ENCODE measurements at places on chromosomes 13 and 19.
A peak's percentile ranks its signal among the peaks of the same experiment; 100 is the strongest.

- DNase-seq: peak; percentile 93
These were observed at the start of gene AP2S1 for GRCh38 chr19:46850228-46851203. Gene AP2S1 (minus strand): TSS chr19:46850846. CDS start chr19:46850766, 80 bp downstream.

DNA sequence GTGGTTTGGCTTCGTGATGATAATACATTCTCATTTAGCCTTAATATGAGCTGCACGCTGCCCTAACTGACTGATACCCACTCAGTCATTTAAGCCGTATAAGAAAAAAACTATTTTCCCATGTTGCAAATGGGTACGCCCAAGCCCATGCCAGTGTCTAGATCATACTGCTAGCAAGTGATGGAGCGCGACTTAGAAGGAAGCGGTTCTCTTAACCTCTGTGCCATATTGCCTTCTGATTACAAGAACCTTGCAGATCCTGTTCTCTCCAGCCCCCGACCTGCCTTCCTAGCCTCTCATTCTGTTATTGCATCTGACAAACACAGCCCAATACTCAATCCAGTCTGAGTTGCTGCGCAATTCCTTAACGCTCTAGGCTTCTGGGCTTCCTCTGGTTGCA is 603 bp downstream of the GPALPP1 start:
- no peak for DNase-seq

DNA sequence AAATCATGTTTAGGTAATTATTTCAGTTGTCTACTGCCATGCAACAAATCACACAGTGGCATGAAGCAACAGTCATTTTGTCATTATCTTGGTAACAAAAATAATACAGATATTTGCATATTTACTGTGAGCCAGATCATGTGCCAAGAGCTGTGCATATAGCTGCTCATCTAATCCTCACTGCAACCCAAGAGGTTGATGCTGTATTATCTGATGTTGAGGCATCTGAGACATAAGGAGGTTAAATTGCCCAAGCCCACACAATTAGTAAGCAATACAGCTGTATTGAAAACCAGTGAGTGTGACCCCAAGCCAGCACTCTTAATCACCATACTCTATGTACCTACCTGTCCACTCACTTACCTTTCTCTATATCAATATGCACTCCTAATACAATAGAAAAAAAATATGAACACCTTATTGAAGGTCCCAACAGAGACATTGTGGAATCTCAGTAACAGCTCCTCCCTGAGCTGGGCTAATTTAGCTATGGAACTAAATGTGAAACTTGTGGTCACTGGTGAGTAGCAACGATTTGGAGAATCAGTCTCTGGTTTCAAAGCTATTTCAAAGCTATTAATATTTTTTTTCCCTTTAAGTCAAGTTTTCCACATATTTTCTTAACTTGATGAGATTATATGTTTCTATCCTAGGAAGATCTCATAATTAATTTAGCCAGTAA is 185.2 kb downstream of the KLF12 start:
- no peak for DNase-seq

DNA sequence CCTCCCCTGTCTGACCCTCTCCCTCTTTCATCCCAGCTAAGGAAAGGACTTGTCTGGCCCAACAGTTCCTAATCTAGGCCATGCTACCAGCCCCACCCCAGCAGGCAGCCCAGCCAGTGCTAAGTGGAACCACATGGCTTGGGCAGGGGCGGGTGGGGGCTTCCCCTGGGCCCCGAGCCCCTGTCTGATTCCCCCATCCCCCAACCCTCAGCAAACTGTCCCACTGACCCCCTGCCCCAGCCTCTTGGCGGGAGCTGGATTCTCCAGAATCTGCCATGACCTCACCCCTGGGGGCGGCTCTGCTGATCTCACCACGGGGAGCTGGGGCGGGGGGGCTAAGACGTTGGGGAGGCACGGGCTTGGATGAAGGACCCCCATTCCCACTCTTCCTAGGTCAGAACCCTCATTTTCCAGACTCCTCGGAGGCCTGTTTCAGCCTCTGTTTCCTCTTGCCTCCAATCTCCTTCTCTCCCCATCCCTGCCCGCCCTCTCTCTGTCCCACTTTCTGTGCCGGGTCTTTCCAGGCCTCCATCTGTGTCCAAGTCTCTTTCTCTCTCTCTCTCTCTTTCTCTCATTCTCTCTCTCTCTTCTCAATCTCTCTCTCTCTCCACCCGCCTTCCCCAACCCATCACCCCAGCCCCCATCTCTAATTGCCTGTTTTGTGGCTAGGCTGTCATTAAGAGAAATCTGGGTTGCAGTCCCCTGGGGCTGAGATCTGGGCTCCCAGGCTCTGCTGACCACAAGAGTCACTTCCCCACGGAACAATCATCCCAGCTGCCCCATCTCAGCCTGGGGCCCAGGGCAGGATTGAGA is 2.7 kb downstream of the COL5A3 start:
- DNase-seq: peak; percentile 73

- DNase-seq: no peak
These were observed 62.3 kb downstream of the ITGBL1 start for GRCh38 chr13:101514695-101515275.

- DNase-seq: no peak
These were observed 68.2 kb downstream of the STK24 start for GRCh38 chr13:98508685-98509084.

DNA sequence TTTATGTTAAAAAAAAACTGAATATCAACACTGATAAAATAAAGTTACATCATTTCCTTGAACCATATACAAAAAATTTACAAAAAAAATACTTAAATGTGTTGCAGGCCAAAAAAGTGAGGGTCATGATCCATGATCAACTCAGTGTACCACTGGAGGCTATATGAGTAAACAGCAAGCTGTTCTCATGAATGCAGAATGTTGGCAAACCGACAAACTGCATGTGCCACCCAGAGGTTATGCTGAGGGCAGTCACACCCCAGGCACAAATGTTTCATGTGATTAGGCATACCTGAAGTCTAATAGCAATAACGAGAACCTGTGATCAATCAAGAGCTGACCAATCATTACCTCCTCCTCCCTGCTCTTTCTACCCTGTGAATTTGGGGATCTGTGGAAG is 91.9 kb downstream of the ZNF431 start:
- DNase-seq: no peak

GRCh38 chr19:12647490-12648071 is 19.0 kb downstream of the MAN2B1 start:
- peak; percentile 77 for DNase-seq

DNA sequence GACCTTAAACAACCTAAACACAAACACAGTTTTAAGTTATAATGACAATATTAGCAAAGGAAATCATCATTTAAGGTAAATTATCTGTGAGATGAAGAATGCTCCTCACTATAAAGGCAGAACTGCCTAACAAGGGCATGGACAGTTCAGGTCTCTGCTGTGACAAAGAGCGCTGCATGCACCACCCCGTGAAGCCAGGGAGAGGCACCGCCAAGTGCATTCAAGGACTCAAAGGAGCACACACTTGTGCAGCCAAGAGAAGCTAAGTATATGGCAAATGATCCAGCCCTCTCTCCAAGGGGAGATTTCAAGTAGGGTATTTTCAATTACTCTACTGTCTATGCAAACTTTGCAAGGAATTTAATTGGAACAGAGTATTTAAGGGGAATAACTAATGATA is 126.0 kb downstream of the RAP2A start:
- DNase-seq: no peak

- no peak for DNase-seq
These were observed 770.6 kb downstream of the DACH1 start for GRCh38 chr13:71096421-71096820.

DNA sequence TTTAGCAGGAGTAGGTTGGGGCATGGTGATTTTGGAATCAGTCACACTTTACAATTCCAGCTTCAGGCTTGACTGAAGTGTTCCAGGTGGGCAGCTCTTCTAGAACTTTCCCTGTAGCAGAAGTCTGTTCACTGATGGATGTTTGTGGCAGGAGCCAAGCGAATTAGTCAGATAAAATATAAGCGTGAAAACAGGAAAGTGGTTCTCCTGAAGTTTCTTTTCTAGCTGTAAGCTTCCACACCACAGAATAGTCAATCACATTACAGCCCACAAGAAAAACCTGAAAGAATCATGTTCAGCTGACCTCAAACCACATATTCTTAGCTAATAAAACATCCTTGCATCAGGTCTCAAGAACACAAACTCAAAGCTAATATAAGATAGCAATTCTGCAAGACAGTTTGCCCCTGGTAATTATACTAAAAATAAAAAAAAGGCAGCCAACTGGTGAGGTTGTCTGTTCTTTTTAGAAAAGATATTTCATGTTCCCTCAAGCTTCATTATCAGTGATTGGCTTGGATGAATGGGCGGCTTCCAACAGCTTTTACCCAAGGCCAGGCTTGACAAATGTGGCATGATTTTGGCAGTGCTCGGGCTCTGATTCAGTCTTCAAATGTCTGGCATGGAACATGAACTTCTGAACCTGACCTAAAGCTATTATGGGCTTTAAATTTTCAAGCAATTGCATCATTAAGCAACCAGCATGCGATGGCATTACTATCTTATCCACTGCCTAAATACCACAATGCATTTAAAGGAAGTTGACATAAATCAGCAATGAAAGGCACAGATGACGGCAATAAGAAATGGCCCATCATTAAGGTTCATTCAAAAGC is 136.8 kb downstream of the DCLK1 start:
- peak; percentile 82 for DNase-seq

GRCh38 chr19:10823690-10824089 is 12.3 kb downstream of the TMED1 start:
- no peak for DNase-seq

DNA sequence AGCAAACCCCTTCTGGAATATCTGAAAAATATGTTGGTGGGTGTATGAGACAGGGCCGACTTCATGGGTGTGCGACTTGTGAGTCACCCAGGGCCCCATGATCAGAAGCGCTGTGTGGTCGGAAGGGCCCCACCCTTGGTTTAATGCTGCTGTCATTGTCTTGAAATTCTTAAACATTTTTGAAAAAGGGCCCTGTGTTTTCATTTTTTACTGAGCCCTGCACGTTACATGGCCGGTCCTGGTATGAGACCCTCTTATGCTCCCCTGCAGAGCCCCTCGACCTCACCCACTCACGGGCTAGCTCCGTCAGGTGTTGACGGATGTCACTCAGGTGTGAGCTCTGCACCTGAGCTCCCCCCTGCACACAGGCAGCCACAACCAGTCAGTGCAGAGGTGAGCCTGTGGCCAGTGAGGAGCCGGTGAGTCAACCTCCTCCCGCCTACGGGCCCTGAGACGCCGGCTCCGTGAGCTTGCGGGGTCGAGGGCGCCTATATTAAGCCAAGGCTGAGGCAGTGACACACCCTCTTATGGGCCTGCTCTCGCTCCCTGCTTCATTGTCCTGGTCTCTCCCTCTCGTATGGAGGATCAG is 27.7 kb downstream of the GADD45B start:
- no peak for DNase-seq

DNA sequence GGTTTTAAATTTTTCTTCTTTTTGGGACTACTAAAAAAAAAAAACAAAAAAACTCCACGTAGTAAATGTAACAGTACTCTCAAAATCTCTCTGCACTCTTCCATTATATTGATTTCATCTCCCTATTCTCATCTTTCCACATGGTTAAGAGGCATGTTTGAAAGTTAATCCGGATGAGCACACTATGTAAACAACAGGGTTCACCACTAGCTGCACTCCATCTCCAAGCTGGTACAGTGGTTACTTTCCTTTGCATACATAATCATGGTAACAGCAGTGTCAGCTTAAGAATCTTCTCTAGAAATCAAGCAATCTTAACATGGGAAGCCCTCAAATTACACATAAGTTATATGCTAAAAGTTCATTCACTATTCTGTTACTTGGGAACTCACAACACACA is 92.6 kb downstream of the MIPEP start:
- no peak for DNase-seq

- DNase-seq: no peak
These were observed 124.8 kb downstream of the DCLK1 start for GRCh38 chr13:36006347-36006746.

- no peak for DNase-seq
These were observed 29.1 kb downstream of the DHX34 start for GRCh38 chr19:47378246-47378645.

DNA sequence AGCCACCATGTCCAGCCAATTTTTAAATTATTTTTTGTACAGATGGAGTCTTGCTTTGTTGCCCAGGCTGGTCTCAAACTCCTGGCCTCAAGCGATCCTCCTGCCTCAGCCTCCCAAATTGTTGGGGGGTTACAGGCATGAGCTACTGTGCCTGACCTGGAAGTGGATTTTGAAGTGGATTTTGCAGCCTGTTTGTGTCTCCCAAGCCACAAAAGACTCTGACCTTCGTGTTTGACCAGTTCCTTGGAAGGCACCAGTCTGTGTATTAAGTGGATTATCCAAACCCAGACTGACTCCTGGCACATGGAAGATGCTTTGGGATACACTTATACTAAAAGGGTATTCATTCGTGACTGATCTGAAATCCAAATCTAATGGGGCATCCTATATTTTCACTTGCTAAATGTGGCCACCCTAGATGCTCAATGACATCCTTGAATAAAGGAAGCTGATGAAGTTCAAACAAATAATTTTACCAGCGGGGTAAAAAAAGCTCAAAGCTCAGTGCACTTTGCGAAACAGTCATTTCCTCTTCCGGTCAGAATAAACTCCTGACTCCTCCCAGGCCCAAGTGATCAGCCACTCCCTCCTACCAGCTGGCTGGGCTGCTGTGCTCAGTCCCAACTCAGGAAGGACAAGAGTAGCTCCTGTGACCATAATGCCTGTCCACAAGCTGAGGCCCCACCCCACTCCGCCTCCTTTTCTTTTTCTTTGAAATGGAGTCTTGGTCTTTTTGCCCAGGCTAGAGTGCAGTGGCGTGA is 32.6 kb upstream of the GATAD2A start:
- DNase-seq: peak; percentile 81

DNA sequence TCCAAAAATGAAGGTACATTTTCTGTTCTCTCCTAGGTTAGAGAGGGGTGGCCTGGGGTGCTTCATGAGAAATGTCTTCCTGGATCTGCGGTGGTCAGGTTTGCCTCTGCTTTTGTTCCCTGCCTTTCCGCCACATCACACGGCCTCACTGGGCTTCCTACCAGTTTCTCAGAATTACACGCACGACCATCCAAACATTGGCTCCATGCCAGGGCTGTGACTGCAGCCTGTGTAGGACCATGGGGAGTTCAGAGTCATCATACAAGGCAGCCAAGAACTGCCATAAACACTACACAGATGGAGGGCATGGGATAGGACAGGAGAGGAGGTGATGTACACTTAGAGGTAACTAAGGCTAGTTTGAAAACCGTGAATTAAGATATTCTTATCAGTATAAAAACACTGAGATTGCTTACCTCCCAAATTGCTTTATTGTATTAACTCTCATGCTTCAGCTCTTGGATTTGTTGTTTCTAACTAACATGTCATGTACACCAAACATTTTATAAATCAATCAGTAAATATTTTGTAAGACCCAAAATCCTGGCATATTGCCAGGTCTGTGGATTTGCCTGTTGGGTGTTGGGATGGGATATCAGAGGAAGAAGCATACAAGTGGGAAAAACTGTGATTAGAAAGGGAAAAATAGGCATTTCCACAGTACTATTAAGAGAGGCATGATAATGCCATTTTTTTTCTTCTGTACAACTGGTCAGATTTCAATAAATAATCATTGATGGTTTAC is 45.2 kb downstream of the CDADC1 start:
- DNase-seq: peak; percentile 75

DNA sequence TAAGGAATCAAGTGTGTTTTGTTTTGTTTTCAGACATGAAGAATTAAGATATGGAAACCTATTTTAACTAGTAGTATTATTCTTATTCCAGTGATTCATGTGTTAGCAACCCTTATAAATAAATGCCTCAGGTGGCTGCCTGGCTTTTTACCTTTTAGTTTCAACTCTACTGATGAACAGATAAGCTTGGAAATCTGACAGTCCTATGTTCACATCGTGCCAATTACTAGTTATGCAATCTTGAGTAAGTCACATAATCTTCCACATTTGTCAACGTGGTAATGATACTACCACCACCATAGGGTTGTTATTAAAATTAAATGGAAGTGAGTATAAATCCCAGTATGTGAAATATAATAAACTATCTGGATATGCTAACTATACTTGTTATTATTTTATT is 64.3 kb downstream of the TBC1D4 start:
- no peak for DNase-seq
